ENCODE measurements at places on chromosomes 7 and 10. TPM values are rescaled to one million over a fixed set of nuclear protein-coding genes. Genes with fewer than 3 reads are reported as not detected.

DNA sequence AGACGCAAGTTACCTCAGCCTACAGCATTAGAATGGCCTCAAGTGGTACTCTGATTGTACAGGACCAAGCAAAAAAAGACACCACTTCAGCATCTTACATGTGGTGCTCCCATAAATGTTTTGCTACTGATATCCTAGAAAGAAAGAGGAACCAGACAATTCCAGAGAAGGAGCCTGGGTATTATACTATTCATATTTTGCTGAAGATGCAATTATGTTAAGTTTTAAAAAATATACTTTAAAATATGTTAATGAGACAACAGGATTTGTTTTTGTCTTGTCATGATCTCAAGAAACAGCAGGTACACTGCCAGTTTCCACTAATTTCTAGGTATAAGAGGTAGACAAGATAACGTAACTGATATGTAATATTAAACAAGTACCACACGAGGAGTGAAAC lies 92.6 kb downstream of the JMJD1C start:
- DNase-seq: no peak

Gene STAM
- 39.8 TPM for total RNA-seq

Gene ACTL6B
- total RNA-seq: not detected

- no peak for DNase-seq
These were observed 129.1 kb upstream of the PPP1R3A start for GRCh38 chr7:114047889-114048288.

DNA sequence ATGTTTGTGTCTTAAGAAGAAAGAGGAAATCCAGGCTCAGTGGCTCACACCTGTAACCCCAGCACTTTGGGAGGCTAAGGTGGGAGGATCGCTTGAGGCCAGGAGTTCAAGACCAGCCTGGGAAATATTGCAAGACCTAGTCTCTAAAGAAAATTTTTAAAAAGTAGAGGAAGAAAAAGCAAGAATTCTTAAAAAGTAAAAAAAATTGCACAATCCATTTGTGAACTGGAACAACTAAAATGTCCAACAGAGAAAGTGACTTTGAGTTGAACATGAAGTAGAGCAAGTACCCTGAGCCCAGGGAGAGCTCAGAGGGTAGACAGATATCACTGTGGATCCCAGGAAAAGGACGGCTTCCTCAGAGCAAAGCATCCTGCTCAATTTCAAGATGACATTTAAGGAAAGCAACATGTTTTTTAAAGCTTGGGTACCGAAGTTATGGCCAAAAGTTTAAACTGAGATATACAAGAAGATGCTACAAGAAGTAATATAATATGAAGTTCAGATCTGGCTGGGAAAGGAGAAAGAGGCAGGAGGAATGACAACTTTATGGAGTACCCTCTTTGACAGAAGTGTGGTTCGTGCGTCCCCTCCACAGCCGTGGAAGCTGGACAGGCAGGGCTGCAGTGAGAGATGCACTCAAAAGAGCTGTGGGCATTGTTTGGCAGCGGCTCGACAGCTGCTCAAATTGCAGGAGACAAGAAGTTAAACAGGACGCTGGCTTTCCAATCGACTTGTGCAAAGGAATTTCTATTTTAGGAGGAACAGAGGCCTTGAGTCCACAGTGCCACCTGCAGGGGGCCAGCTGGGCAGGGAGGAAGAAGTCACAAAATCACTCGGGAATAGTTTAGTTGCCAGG lies 201.3 kb downstream of the JCAD start:
- DNase-seq: no peak

Gene REEP3
- total RNA-seq: 26.9 TPM

GRCh38 chr10:108454224-108454623 lies 1289.7 kb upstream of the SORCS1 start:
- DNase-seq: no peak

- DNase-seq: no peak
These were observed 44.4 kb upstream of the OCM2 start for GRCh38 chr7:98034081-98035035.

- DNase-seq: peak; percentile 76
These were observed 61.9 kb downstream of the MKI67 start for GRCh38 chr10:128064108-128064969.

DNA sequence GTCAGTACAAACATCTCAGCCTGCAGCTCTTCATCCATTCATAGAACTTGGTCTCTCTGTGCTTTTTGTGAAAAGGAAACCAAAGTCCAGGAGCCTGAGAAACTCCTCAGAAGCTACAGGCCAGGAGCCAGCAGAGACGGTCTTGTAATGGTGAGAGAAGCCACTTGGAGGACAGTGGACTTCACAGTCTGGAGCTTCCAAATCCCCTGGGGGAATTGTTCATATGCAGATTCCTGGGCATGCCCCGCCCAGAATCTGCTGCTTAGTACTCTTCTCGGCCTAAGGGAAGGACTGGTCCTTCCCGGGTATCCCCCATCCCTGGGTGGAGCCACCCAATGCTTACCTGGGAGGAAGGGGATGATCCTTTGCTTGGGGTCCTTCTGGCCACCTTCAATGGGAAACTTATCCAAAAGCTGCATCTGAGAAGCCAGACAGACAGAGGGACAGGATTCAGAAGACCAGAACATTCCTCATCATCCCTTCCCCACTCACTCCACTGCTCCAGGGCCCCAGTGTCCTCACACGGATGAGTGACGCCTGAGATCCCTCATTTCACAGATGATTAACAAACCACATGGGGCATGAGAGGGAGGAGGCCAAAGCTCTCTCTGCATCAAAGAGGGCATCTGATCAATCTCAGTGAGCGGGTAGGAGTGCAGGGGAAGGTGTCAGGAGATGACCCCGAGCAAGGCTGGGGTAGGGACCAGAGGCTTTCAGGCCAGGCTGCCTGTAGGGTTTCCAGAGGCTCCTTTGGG lies 88.4 kb downstream of the SH3PXD2A start:
- DNase-seq: no peak

Gene TAS2R39
- not detected for total RNA-seq

DNA sequence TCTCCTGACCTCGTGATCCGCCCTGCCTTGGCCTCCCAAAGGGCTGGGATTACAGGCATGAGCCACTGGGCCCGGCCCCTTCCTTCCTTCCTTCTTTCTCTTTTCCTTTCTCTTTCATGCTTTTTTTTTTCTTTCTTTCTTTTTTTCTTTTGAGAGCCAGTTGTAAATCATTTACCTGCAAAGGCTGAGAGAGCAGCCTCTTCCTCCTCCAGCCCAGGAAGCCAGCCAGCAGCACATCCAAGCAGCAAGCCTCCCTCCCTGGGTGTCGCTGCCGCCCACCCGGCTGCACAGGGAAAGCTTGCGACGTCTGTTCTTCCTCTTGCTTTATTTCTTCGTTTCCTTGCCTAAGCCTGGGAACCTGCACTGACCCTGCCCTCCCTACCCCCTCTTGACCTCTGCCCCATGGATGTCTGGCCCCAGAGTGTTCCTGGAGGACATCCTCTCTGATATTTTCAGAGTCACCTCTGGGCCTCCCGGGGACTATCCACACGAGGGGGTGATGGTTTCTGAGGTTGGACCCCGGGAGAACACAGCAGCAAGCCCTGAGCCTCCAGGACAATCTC lies 62.8 kb upstream of the MYL10 start:
- no peak for DNase-seq

Gene CNPY1
- not detected for total RNA-seq

- no peak for DNase-seq
These were observed 62.2 kb downstream of the CNOT4 start for GRCh38 chr7:135447748-135448147.

DNA sequence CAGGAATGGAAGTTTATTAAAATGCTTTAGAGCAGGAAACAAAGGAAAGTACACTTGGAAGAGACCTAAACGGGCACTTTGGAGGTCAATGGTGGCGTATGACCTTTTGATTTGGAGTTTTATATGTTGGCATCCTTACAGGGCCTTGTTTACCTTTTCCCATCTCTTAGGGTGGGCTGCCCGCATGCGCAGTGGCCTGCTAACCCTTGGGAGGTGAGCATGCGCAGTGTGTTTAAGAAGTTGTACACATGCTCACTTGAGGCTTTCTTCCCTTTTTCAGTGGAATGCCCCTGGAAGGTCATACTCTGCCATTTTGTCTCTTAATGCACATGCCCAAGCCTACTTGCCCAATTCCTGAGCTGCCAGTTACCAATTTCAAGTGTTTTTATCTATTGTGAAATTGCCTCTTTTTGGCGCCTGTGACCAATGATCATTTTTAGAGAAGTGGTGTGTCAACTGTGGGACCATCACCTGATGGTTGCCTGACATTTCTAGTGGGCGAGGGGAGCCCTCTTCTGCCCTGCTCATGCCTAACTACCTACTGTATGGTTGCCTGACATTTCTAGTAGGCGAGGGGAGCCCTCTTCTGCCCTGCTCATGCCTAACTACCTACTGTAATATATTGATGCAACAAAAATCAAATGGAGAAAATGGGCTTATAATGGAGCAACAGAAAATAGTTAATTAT lies 138.0 kb downstream of the PPP1R9A start:
- DNase-seq: no peak

- DNase-seq: no peak
These were observed 255.3 kb downstream of the HGF start for GRCh38 chr7:81514546-81514945.

Gene ZNF467
- 0.25 TPM for total RNA-seq

DNA sequence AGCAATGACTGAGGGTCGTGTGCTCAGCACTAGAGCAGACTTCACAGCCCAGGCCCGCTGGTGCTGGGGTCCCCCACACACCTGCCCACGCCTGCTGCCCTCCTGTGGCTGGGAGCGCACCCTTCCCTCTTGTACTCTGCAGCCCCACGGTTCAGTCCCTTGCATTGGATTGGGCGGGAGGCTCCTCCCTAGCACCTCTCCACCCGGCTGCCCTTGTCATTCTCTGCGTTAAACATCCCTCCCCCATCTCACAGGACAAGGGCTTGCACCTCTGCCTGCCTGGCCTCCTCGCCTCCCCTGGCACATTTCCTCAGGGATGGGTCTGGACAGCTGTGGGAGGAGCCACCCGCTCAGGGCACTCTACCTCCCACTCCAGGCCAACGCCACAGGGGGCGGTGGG lies 68.6 kb downstream of the ALOX5 start:
- DNase-seq: no peak

Gene FAS
- 91.1 TPM for total RNA-seq

Gene ASB15
- not detected for total RNA-seq

GRCh38 chr10:102578782-102579181 lies 65.5 kb upstream of the TRIM8 start:
- DNase-seq: no peak

Gene UTF1
- total RNA-seq: not detected

All from activated CD4-positive, alpha-beta memory T cell treated with anti-CD3 and anti-CD28 coated beads, Interleukin-2, amount 10 ng/mL, durations not matched to agents 7 days and 5 days (primary cell).